Stimulated activated CD4-positive, alpha-beta T cell treated with anti-CD3 and anti-CD28 coated beads, Interleukin-12 subunit alpha, Interleukin-12 subunit beta, amount 100 ng/mL, for 48 hours (primary cell): ENCODE measurements at places on chromosomes 16 and 17.
A peak's percentile ranks its signal among the peaks of the same experiment; 100 is the strongest.

GRCh38 chr16:47565454-47565853 is 104.3 kb downstream of the PHKB start:
- no peak for DNase-seq

GRCh38 chr16:89052191-89052889 is 41.3 kb upstream of the ACSF3 start:
- DNase-seq = no peak

- DNase-seq = no peak
Observed at GRCh38 chr17:48637323-48638260, 11.4 kb upstream of the HOXB9 start.

GRCh38 chr16:66588981-66589713 is 9.9 kb downstream of the CMTM2 start:
- peak; percentile 50 for DNase-seq

DNA sequence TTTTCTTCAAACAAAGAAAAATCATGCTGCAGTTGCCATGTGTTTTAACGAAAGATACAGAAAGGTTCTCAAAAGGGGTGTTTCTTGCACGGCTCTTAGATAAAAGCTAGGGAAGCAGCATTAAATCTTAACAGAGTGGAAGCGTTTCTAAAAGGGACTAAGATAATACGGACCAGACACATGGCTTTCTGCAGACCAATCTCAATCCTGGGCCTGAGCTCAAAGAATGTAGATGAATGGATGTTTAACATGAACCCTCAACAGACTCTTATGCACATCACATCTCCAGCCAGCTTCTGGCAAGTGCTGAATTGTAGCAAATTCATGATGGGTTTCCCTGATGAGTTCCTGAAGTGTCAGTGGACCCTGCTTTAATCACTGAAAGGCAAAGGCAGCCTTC is 80.2 kb upstream of the COX10 start:
- no peak for DNase-seq
